ENCODE measurements at places on chromosomes 13 and 19. TPM values are rescaled to one million over a fixed set of nuclear protein-coding genes. Genes with fewer than 3 reads are reported as not detected.

DNA sequence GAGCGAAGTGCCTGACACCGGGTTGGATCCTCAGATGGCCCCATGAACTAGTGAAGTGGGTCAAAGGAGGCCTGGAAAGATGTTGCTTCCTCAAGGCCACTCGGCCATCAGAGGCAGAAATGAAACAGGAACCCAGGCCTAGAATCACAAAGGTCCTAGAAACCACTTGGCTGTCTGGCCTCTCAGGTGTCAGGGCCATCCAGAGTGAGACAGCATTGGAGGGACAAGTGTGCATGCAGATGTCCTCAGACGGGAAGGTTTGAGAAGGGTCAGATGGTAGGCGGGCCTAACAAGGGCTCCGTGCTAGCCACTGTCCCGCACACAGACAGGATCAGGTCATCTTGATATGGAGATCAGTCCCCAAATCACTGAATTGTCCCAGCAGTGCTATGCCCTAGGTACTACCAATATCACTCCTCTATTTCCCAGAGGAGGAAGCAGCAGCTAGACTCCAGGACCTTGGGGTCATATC, 14.3 kb downstream of the CCDC97 start:
- peaks cover 5% of the 10 kb centered on the region for H3K27me3 ChIP-seq
- no peak overlapping the region for H3K4me3 ChIP-seq
- peaks cover 74% of the 10 kb centered on the region for H3K4me1 ChIP-seq
- H3K27ac ChIP-seq, result peak overlapping the region; percentile 10
- H3K36me3 ChIP-seq, result peaks cover 53% of the 10 kb centered on the region

GRCh38 chr19:13097463-13098258, 5.0 kb downstream of the LYL1 start:
- no peak overlapping the region for H3K4me3 ChIP-seq
- peaks cover 49% of the 10 kb centered on the region for H3K27me3 ChIP-seq
- H3K36me3 ChIP-seq, result peaks cover 57% of the 10 kb centered on the region
- H3K27ac ChIP-seq, result peak overlapping the region; percentile 35

DNA sequence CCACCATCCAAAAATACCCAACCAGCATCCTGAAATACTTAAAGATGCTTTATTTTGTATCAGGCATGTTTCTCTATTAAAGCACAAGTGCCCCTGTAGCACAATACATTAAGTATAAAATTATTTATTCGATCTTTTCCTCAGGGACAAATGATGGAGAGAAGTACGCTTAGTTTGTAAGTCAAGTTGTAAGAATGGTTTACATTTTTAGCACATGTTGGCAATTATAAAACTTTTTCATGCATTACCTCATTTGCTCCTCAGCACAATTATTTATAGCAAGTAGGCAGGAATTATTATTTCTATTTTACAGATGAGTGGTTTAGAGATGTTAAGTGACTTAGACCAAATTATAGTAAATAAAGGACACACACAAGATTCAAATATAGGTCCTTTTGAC, 232.6 kb upstream of the HTR2A start:
- no peak overlapping the region for H3K4me3 ChIP-seq
- H3K4me1 ChIP-seq, result no peaks in the 10 kb centered on the region
- no peak for DNase-seq
- H3K36me3 ChIP-seq, result no peaks in the 10 kb centered on the region
- no peaks in the 10 kb centered on the region for H3K27me3 ChIP-seq

DNA sequence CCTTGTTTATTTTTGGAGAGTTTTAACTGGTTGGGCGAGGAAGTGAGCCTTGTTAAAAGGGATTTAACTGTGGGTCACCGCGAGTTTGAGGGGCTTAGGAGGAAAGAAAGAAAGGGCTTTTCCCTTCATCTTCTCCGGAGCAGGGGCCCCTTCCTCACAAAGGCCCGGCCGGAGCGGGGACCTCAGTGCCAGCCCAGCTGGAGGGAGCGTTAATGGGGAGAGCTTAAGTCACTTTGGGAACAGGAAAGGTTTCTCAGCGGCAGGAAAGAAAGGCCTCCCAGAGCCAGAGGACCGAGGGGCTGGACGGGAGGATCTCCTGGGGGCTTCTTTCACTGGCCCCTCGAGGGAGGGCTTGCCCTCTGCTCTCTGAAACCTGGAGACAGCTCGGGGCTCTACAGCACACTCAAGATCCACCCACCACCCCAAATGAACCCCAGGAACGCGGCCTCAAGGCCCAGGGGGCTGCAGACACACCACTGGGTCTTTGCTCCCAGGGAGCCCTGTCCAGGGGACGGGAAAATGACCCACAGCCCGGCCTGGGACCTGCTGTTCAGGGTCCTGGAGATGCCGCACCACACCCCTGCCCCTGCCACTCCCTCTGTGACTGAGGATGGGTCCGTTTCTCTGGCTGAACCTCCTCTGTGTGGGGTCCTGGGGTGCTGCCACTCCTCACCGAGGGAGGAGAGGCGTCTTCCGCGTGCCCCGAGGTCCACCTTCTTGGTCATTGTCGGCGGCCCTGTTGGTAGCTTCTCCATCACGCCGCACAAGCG, 128.3 kb downstream of the URI1 start:
- H3K4me3 ChIP-seq, result no peak overlapping the region
- H3K4me1 ChIP-seq, result peaks cover 23% of the 10 kb centered on the region
- no peaks in the 10 kb centered on the region for H3K36me3 ChIP-seq
- H3K27me3 ChIP-seq, result no peaks in the 10 kb centered on the region
- H3K27ac ChIP-seq, result no peak overlapping the region
- DNase-seq, result no peak

The CDC16 gene
- total RNA-seq, result 78.3 TPM
